ENCODE measurements at places on chromosomes 3 and 15. TPM values are rescaled to one million over a fixed set of nuclear protein-coding genes. Genes with fewer than 3 reads are reported as not detected.

DNA sequence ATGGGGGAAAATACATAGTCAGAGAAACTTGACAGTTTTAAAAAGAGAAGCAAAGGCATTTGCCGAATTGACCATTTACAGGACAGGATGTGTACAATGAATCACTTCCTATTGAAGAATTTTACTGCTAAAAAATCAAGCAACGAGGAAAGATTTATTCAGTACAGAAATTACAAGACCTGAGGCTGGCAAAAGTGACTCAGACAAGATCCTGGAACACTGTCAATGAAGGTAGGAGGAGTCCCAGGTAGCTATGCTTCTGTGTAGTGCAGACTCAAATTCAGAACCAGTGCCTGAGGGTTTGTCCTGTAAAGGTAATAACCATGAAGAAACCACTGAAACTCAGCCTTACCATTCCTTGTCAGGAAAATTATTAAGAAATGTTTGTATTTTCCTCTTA is 120.9 kb downstream of the ZMAT3 start:
- DNase-seq, result no peak

DNA sequence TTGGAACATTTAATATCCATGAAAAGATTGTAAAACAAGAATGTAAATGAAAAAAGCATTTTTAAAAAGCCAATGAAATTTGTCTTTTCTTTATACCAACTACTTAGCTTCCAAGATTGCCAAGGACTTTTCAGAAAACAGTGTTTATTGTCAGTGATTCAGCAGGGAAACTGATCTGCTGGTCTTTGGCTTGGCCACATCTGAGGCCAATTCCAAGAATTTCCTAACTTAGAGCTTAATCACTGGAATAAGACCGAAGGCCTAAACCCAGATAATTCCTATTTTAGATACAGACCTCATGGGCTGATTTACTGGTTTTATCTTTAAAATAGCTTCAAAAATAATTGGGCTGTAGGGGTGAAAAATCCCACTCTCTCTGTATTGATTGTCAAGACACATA is 260.5 kb upstream of the RORA start:
- no peak for DNase-seq

DUSP7 gene
- 10.8 TPM for total RNA-seq

DNA sequence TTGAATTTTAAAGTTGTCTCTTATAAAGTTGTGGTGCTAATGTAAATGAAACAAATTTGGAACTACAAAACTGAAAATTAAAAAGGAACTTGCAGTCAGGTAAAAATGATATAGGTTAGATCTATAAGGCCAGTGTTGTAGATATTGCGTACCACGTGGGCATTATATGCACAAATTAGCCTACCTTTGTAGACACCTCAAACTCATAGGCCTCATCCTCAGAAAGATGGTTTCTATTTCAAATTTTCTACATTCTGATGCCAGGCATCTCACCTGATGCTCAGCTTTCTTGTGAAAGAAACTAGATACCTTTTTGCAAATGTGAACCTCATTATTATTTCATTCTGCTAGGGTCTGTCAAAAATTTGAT is 25.6 kb downstream of the TMEM207 start:
- no peak for DNase-seq

GRCh38 chr3:140081887-140082286 is 146.9 kb downstream of the CLSTN2 start:
- DNase-seq, result no peak

- DNase-seq, result peak; percentile 68
Observed at GRCh38 chr3:44198284-44199269, 43.1 kb upstream of the TOPAZ1 start.

DNA sequence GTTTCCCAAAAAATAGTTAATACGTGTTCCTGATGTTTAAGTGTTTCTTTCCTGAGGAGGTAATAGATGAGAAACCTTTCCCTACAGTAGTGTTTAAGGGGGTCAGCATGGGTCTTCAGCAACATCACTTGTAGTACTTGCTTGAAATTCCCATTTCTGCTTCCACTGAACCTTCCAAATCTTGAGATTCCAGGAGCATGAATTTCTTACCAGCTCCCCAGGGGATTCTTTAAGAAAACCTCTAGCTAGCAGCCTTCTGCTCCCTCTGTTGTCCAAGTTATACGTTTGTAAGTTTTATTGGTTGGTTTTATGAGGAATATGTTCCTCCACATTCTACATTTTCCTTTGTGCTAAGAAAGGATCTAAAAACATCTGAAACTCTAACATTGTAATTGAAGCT is 38.2 kb upstream of the ACP3 start:
- no peak for DNase-seq

DNA sequence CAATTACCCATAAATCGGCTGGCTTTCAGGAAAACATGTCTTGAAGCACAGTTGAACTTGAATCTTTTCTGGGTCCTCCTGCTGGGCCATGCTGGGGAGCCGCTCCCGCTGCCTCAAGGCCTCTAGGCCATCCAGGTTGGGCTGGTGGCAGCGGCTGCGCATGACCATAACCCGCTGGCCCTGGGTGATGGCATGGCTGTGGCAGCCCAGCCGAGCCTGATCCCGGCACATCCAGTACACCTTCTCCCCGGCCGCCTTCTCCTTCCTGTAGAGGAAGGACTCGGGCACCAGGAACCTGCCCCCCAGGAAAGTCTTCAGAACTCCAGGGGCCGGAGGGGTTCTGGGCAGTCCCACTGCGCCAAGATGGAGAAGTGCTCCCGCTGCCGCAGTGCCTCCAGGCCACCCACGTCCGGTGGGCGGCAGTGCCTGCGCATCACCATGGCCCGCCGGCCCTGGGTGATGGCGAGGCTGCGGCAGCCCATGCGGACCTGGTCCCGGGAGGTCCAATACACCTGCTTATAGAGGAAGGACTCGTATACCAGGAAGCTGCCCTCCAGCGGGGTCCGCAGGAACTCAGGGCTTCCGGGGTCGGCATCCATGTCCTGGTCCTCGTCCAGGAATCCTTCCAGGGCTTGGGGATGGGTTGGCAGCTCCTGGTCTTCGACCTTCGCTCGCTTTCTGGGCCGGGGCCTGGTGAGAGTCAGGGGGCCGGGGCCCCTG is 84.3 kb upstream of the FXR1 start:
- no peak for DNase-seq

SLC22A13 gene
- total RNA-seq, result 0.11 TPM

GRCh38 chr15:83250781-83251180 is 33.7 kb downstream of the BNC1 start:
- no peak for DNase-seq

- no peak for DNase-seq
Observed at GRCh38 chr3:17645074-17645698, 97.2 kb downstream of the TBC1D5 start.

ARNT2 gene
- total RNA-seq, result not detected

MED12L gene
- 1.5 TPM for total RNA-seq

CX3CR1 gene
- 0.25 TPM for total RNA-seq

- DNase-seq, result no peak
Observed at GRCh38 chr3:135629701-135630408, 335.7 kb upstream of the PPP2R3A start.

GXYLT2 gene
- 0.08 TPM for total RNA-seq

C3orf85 gene
- total RNA-seq, result not detected

- no peak for DNase-seq
Observed at GRCh38 chr3:27657404-27657803, 64.7 kb downstream of the EOMES start.

DNA sequence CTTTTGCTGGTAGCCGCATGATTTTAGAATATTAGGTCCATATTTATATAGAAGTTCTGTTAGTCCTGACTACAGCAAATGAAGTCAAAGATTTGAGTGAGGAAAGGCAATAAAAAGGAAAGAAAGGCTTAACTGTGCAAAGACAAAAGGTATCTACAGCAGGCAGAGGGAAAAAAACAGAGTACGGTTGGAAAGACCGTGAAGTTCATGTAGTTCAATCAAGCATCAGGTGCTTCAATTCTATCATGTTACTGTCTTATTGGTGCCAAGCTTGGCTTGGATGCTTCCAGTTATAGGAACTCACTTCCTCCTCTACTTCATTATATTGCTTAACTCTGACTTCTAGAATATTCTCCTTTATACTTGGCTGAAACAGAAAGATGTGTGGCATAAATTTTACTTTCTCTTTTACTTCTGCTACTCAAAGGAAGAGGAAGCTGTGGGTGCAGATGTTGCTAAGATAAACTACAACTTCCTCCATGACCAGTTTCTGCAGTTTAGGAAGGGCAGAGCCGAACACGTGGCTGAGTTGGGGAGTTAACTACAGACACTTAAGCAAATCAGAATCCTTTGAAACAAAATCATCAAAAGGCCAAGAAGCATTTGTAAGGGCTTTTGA is 72.6 kb upstream of the ZBED2 start:
- peak; percentile 62 for DNase-seq

CPNE4 gene
- total RNA-seq, result 0.07 TPM

DNA sequence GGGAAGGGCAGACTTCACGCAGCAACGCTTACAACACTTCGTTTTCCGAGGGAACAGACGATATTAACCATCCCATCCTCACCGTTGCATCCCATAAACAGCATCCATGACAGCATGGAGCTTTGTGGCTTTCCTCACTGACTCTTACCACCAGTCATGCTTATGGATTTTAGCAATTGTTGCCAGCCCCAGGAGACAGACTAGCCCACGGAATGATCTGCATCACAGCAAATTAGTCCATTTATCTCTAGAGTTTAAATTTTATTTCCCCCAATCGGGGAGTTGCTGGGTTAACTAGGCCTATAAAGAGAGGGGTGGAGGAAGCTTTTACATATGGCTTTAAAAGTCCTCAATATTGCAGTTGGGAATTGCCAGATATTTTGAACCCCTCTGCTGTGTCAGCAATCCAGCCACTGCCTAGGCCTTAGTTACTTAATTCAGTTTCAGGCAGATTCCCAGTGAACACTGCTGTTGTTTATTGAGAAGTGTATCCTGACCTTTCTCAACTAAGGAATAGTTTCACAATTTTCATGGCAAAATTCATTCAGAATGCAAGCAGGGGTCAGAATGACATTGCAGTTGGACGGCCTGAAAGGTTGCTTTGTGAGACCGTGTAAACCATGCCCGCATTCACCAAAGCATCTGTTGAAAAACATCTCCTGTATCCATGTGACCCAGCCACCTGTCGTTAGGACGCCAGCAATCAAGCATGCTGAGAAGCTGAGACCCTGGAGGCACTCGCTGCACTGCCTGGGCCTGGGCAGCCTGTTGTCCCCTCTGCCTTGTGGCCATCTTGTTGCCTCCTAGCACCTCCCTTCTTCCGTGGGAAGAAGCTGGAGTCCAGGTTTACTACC is 397.4 kb upstream of the TPM1 start:
- DNase-seq, result no peak

SPPL2A gene
- 61.0 TPM for total RNA-seq

GRAMD1C gene
- 2.1 TPM for total RNA-seq

GRCh38 chr15:77349666-77350065 is 70.2 kb downstream of the PEAK1 start:
- no peak for DNase-seq

- DNase-seq, result peak; percentile 66
Observed at GRCh38 chr3:71010726-71011455, 572.6 kb downstream of the FOXP1 start.

- DNase-seq, result no peak
Observed at GRCh38 chr3:128874481-128875180, 4.8 kb upstream of the ACAD9 start.

- no peak for DNase-seq
Observed at GRCh38 chr15:60417112-60417511, 19.3 kb upstream of the ANXA2 start.

- DNase-seq, result no peak
Observed at GRCh38 chr15:90840954-90841353, 27.4 kb upstream of the FURIN start.

GRCh38 chr3:168583977-168584376 is 488.3 kb upstream of the GOLIM4 start:
- no peak for DNase-seq

DNA sequence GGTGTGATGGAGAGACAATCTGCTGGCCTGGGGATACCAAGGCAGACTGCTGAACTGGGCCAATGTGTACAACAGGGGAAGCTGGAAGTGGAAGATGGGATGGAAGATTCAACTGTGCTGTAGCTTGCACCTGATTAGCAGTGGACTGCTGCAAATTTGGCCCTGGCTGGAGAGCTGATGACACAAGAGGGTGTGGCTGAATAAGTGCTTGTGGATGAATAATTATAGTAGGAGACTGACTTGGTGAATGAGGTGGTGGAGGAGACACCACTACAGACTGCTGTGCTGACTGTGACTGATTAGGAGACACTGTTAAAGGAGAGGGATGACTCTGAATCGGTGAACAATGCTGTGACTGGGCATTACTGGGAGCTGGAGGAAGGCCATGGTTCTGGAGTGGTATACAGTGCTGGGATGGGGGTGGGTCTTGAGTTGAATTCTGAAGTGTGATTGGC is 52.5 kb downstream of the PHC3 start:
- no peak for DNase-seq

NIPA2 gene
- total RNA-seq, result 54.6 TPM

DNA sequence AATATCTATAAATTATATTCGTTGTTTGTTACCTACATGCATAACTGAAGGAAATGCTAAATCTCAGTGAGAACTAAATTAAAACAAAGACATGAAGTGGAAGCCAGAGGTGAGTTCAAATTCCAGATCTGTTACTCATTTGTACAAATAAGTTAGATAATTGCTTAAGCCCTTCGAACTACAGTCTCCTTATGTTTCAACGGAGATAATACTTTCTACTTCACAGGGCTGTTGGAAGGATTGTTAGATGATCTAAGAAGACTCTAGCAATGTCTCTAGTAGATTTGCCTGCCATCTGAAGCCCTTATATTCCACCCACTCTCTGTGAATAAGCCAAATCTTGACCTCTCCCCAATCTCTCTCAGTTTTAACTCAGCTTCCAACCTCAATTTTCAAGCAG is 125.8 kb downstream of the P2RY1 start:
- DNase-seq, result no peak

GRCh38 chr15:40754574-40754882 is 526 bp downstream of the RMDN3 start:
- no peak for DNase-seq

NUP210 gene
- total RNA-seq, result 116 TPM

DNA sequence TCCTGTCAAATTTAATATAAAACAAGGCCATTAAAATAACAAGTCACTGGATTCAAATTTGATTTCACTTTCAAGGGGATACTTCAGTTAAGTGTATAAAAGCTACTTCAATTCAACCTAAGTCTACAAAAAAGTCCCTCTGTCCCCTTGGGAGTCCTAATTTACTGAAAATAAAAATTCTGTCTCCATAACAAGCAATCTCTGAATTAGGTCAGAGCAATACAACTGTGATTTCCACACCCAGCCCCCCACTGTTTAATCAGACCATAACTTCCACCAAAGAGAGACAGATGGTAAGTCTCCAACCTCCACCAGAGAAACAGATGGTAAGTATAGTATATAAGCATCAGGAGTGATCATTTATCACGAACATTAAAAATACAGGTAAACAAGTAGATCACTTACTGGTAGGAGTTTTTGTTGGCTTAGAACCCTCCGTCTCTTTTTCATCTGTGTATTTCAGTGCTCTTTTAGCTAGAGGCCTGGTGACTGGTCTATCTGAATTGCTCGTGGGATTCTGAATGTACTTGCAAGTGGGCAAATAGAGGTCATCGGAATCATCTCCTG is 12.1 kb downstream of the SGO1 start:
- no peak for DNase-seq

C2CD4B gene
- not detected for total RNA-seq
